ENCODE measurements at places on chromosomes 13 and 19.
A peak's percentile ranks its signal among the peaks of the same experiment; 100 is the strongest.

- peak; percentile 65 for DNase-seq
These were observed 10.0 kb downstream of the ATP7B start for GRCh38 chr13:52001120-52001731.

DNA sequence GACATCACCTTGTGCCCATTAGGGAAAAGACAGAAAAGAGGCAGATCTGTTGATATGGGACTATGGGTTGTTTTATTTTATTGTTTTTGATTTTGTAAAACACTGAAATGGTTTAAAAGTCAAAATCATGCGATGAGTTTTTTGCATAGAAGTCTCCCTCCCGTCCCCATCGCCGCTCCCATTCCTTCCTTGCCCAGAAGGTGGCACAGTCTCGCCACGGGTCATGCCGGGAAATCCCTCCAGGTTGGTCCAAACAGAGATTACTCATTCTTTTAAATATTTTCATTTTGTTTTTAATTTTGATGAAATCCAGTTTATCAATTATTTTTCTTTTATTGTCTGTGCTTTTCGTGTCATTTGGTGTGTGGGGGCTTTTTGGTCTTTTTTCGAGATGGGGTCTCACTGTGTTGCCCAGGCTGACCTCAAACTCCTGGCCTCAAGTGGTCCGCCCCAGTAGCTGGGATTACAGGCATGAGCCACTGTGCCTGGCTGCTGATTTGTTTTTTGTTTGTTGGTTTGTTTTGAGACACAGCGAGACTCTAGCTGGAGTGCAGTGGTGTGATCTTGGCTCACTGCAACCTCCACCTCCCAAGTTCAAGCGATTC, 9.2 kb downstream of the PGPEP1 start:
- DNase-seq: peak; percentile 68

DNA sequence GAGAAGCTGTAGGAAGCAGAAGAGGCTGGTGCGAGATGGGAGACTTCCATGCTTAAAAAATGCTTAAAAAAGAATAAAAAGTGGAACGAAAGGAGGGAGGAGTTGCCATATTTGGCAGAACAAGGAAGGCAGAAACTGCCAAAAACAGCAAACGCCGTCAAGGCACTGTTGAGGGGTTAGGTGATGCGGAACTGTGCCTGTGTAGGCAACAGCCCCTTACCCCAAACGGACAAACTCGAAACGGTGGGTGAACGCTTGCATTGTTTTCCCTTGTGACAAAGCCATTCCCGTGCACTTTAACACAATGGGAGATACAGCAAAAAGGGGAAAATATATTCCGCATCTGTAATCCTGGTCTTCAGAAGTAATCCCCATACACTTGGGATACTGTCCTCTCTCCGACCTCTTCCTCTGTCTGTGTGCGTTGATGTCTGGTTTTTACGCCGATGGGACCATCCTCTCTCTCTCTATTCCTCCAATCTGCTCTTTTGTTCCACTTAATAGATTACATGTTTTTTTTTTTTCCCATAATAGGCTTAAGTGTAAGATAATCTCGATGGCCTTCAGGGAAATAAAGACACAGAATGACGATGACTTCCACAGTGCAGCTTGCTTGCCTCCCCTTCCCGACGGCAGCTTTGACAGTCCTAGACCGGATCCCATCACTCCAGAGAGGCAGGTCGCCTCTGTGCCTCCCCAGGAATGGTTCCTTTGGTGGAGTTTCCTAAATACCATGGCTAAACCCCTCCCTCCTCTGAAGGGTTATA, 132.7 kb upstream of the RNF113B start:
- no peak for DNase-seq

DNA sequence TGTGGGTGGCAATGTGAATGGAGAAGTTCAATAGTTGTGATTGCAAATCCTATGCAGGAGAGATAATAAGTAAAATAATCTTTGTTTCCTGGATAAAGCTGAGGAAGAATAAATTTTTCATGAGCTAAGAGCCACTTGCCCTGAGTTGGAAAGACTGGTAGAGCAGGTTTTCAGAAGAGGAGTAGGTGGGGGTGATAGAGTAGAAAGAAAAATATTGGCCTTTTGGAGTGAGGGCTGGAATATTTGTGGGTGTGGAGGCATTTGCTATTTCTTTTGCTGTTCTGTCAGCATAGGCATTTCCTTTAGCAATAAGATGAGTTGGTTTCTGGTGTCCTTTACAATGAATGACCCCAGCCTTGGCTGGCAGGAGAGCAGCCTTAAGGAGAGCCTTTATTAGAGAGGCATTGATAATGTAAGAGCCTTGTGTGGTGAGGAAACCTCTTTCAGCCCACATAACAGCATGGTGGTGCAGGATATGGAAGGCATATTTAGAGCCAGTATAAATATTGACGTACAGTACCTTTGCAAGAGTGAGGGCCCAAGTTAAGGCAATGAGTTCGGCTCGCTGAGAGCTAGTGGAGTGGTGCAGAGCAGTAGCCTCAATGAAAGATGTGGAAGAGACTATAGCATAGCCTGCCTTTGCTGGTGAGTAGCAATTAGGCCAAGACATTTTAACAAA, 11.6 kb upstream of the ZNF431 start:
- no peak for DNase-seq

DNA sequence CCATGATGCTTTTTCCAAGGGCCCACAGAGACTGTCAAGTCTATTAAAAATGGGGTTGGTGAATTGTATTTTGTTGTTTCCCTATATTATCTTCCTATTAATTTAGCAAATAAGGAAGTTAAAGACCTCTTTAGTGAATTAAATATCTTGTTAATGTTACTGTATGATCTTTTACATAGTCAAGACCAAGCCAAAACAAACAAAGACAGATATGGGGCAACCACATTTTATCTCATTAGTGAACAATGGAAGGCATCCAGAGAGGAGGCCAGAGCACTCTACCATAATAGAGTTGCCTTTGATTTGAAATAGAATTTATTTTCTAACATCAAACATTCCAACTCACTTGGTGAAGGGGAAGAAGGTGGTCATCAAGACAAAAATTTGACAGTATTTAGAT, 169.4 kb downstream of the B3GLCT start:
- DNase-seq: no peak

DNA sequence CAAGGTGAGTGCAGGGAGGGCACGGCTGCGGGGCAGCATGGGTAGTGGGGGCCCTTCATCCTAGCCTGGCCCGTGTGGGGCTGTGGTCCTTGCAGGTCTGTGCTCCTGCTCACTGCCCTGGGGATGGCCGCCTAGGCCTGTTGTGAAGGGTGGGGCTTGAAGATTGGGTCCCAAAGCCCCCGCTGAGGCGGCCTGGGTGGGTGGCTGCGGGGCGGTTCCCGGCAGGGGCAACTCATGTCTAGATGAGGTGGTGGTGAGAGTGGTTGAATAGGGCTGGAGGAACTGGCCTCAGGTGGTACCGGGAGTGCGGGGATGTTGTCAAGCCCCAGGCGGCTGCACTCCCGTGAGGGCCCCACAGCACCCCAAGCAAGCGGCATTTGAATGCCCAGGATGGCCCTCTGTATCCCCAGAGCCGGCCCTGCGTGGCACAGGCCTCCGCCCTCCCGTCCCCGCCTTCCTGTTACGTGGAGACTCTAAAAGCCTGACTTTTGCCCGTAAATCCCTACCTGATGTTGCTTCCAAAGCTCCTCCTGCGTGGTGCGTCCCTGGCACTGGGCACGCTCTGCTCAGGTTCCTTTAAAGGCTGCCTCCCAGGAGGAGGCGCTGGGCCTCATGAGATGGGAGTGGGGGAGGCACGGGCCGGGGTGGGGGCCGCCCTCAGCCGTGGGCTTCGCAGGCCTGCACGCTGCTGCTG, 15.0 kb downstream of the SPPL2B start:
- no peak for DNase-seq

DNA sequence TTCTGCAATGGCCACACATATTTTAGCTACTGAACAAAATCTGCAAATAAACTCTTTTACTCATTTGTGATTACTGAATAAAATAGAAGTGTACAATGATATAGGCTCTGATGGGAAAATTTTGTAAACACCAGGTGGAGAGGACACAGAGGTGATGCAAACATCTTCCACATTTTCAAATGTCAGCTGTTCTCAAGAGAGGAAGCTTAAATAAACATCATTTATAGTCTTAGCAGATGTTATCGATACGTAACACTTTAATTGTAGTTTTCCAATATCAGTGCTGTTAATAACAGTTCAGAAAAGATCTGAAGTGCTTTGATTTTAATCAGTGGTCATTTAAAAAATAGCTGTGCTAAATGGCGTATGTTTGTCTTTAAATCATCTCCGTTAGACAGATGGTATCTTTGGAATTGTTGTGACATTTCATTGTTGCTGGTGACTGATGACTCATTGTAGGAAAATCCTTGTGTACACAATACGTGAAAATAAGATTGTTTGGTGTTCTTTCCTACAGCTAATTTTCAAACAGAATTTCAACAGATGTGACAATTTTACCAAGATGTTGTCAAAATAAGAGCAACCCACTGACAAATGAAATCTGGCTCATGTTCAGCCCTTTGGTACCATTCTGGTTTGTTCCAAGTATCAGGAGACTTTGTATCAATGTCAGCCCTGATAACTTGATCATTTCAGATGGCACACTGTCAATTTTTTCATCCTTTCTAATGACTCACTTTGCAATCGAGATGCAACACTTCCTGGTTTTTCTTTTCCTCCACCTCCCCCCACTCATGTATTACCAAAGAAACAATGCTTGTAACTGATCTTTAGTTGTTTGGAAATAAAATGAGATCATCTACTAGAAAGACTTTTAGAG, 516.0 kb downstream of the DCT start:
- DNase-seq: peak; percentile 96

DNA sequence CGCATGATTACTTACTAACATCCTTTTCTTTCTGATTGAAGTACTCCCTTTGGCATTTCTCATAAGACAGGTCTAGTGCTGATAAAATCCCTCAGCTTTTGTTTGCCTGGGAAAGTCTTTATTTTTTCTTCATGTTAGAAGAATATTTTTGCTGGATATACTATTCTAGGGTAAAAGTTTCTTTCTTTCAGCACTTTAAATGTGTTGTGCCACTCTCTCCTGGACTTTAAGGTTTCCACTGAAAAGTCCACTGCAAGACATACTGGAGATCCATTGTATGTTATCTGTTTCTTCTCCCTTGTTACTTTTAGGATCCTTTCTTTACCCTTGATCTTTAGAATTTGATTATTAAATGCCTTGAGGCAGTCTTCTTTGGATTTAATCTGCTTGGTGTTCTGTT, 796.7 kb downstream of the UQCRFS1 start:
- DNase-seq: no peak

DNA sequence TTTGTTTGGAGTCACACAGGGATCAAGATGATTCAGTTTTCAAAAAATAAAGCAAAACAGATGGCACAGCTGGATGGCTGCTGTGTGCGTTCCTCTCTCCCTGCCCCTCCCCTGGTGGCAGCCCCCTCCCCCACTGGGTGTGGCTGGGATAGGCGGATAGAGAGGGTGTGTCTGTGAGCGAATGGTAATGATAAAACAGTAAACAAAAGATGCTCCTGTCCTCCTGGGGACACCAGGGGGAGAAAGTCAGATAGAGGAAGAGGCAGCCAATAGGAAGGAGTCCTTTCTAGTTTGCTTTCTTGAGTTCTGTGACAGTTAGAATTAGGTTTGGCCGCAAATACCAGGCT, 6.5 kb downstream of the TMEM255B start:
- DNase-seq: peak; percentile 48

DNA sequence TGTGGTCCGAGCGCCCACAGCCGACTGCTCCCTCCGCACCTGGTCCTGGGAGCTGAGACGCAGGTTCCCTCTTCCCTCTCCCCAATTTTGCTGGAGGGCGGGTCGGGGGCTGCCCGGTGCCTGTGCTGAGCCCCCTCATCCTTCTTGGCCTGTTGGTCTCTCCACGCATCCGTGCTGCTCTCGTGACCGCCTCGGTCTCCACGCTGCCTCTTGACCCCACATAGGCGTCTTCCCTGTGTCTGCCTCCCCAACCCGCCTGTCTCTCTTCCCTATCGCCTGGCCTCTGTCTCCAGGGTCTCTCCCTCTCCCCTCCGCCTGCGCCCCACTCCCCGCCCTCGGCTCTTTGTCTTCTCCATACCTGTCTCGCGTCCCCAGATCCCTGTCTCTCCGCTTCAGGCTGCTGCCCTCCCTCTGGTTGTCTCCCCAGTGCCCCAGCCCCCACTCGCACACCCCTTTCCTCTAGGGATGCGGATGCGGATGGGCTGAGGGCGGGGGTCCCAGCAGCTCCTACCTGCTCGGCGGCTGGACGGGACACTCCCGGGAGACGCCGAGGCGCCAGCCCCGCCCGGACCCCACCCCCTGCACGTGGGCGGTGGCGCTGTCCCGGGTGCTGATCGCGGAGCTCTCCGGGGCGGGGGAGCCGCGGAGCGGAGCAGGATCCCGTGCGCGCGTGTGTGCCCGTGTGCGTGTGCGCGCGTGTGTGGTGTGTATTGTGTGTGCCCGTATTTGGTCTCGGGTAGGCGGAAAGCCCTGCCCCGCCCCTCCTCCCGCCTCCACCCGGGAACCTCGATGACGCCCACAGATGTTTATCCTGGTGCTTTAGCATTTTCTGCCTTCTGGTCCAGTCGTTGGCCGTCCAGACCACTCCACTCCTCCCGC, at the start of gene SYT5:
SYT5 (minus strand) TSS at position 684 of the 879 bp plus-strand sequence. CDS start 1,248 bp downstream, outside the sequence.
- peak; percentile 67 for DNase-seq

- DNase-seq: no peak
These were observed 8.7 kb upstream of the ZNF492 start for GRCh38 chr19:22625266-22626035.

DNA sequence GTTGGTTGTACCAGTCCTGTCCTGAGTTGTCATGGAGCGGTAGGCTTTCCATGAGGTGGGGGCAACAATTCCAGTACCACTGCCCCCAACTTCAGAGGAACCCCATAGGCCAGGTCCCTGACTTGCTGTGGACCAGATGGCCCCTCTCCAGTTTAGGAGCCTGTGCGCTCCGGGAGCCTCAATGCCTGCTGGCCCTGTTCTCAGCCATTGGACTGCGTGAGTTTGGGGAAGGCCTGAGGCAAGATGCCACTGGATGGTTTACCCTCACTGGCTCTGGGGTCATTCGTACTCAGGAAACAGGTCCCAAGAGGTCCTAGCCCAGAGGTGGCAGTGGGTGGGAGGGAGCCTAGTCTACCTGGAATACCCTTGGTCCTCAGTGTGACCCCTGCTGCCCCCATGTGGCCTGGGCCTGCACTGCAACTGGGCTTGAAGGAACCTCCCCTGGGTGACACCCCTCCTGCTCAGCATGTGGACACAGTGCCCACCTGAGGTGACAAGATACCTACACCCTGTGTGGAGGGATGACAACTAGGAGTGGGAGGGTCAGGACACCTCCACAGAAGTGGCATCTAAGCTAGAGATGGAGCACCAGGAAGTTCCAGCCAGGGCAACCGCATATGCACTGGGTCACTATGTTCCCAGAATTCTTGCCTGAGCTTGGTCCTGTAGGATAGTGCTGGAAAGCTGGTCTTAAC, 6.0 kb upstream of the PRR19 start:
- peak; percentile 83 for DNase-seq

GRCh38 chr13:45368571-45368970, 27.6 kb upstream of the TPT1 start:
- DNase-seq: peak; percentile 7

DNA sequence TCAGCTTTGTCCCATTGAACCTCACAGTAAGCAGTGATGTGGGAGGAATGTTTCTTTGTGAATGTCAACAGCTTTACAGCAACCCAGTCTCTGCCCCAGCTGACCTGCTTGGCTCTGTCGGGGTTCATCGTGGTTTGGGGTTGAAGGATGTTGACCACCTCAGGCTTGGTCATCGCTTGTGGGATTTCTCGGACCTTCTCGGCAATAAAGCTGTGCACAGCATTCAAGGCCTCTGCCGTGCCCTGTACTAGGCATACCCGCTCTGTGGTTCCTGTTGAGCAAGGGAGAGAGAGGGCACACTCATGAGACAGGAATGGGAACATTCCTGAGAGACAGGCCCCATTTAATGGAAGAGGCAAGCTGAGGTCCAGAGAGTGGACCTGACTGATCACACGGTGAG, 20.0 kb downstream of the NOVA2 start:
- DNase-seq: no peak

All from NCI-H69 (cell line).